ENCODE measurements at places on chromosomes 11 and 22.

DNA sequence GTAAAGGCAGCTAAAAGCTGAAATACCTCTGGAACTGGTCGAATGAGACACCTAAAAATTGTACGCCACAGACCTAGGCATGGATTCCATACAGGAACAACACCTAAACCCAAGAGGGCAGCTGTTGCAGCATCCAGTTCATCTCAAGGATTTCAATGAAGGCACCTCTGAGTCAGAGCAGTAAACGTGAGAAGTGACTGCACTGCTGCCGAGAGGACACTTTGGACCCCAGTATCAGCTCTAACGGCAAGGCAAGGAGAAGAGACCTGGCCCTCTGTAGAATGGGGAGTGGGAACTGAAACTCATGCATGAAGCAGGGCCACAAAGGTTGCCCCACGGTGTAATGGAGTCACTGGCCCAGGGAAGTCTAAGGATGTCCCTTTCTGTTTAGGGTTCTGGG, 23.9 kb downstream of the MAP6 start:
- DNase-seq = no peak

- DNase-seq = no peak
Measured at GRCh38 chr11:108743851-108744250, 79.0 kb downstream of the DDX10 start.

- DNase-seq = no peak
Measured at GRCh38 chr11:3896644-3897043, 41.2 kb downstream of the STIM1 start.

- no peak for DNase-seq
Measured at GRCh38 chr11:125463590-125464269, 32.3 kb downstream of the FEZ1 start.

DNA sequence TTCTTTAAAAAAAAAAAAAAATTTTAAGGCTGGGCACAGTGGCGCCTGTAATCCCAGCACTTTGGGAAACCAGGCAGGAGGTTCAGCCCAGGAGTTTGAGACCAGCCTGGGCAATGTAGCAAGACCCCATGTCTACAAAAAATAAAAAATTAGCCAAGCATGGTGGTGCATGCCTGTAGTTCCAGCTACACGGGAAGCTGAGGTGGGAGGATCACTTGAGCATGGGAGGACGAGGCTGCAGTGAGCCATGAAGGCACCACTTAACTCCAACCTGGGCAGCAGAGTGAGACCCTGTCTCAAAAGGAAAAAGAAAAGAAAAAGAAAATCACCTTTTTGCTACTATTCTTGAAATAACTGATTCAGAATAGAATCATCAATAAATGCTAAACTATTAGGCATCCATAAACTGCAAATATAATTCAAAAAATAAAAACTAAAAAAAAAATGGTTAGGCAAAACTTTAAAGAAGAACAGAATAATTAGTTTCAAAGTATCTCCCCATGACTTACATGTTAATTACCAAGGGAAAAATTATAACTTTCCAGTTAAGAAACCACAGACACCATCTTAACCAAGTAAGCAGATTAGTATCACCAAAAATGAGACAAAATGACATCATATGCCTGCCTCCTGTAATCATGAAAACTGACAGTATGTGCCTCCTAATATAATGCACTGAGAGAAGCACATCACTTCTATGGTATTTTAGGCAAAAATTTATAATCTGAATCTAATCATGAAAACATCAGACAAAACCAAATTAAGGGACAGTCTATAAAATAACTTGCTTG, 63.6 kb downstream of the DENND5A start:
- no peak for DNase-seq

GRCh38 chr11:103863497-103863896, 172.9 kb upstream of the DDI1 start:
- no peak for DNase-seq

GRCh38 chr11:11618973-11619435, 2.8 kb downstream of the GALNT18 start:
- DNase-seq = no peak

GRCh38 chr11:705646-706438, at the start of gene EPS8L2:
TSS of gene EPS8L2 (plus strand) at chr11:706231. CDS start at chr11:709408, 3,177 bp downstream.
- DNase-seq = no peak

- DNase-seq = no peak
Measured at GRCh38 chr22:36898690-36899089, 14.7 kb upstream of the CSF2RB start.

- no peak for DNase-seq
Measured at GRCh38 chr22:47605441-47605840, 843.0 kb downstream of the TBC1D22A start.

GRCh38 chr11:30992513-30992849, 377.1 kb downstream of the DCDC1 start:
- DNase-seq = no peak

DNA sequence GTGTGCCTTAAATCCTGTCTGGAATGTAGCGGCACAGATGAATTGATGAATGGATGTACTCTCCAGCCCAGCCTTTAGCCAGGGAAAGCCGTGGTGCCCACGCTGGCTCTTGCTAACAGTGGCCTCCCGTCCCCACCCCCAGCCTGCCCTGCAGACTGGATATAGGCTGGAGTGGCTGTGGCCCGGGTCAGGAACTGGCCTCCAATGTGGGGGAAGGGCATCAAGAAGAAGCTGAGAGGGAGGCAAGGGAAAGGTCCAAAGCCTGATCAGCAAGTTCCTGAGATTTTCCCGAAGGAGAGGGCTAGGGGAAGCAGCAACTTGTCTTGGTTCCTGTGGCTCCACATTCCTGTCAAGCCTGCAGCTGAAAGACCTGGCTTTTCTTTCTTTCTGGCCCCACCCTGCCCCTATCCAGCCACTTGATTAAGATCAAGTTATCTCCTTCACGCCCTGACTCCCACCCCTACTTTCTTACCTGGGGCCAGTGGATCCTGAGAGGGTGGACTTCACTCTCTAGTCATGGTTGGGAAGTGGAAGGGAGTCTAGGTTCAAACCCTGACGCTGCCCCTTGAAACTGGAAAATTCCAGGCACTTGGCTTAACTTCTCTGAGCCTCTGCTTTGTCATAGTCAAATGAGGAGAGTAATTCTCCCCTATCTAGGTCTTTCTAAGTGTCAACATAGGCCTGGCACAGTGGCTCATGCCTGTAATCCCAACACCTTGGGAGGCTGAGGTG, 11.0 kb upstream of the MICALL1 start:
- no peak for DNase-seq

GRCh38 chr11:88489030-88489429, 151.5 kb upstream of the CTSC start:
- no peak for DNase-seq

- no peak for DNase-seq
Measured at GRCh38 chr11:96744697-96745096, 354.9 kb downstream of the JRKL start.

DNA sequence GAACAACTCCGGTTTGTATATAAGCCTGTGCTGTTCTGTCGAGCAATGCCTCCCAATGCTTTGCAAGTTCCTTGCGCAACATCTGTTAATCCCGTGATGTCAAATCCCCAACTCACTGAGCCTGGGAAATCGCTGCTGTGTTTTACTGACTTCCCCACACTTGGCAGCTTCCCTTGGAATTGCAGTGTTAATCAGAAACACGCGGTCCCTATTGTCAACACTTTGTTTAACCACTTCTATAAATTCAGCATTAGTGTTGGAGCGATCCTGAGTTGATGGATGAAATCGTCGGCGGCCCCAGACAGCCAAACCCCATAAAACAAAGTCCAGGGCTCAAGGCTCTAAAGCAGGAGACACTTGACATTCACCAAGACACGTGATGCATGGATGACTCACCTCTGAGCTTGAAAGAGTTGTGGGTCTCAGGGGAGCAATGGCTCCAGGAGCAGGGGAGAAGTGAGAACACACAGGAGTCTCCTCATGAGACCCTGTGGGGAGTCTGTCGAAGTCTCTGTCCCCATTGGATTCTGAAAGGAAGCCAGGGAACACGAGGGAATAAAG, 555.3 kb downstream of the MIAT start:
- DNase-seq = no peak

GRCh38 chr11:65549096-65549495, 9.1 kb downstream of the LTBP3 start:
- DNase-seq = no peak

- DNase-seq = no peak
Measured at GRCh38 chr11:58075781-58076180, 45.0 kb downstream of the OR6Q1 start.

DNA sequence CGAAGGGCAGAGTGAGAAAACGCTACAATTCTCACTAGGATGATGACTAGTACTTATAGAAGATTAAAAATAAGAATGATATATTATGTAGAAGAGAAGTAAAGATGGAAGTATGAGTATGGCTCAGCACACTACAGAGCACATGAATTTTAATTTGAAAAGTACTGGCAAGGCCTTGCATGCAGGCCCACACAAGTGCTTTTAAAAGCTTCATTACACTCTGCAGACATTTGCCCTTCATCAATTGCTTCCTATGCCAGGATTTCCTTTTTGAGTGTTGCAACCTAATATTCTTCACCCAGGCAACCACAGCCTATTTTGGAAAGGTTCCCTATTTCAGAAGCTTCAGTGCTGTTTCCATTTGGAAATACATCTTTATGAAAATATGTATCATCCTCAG, 81.1 kb downstream of the LARGE2 start:
- DNase-seq = no peak

GRCh38 chr11:43376594-43376993, 17.9 kb downstream of the TTC17 start:
- DNase-seq = no peak

DNA sequence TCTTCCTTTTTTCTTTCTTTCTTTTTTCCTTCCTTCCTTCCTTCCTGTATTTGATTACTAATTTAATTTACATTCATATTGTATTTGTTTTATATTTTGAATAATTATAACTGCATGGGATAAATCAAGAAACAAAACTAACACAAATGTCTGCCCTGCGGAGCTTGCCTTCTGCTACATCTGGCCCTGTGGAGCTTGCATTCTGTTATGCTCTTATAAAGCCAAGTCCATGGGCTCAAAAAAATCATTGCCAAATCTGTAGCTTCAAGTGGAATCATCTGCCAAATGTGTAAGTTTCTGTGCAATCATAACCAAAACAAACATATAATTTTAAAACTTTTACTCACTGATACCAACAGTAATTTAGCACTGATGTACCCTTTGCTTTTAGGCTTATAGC, 8.0 kb upstream of the OR52J3 start:
- DNase-seq = no peak

GRCh38 chr11:119303227-119303718, 13.7 kb downstream of the MCAM start:
- DNase-seq = no peak

- no peak for DNase-seq
Measured at GRCh38 chr11:73018856-73019255, 123.3 kb downstream of the FCHSD2 start.

DNA sequence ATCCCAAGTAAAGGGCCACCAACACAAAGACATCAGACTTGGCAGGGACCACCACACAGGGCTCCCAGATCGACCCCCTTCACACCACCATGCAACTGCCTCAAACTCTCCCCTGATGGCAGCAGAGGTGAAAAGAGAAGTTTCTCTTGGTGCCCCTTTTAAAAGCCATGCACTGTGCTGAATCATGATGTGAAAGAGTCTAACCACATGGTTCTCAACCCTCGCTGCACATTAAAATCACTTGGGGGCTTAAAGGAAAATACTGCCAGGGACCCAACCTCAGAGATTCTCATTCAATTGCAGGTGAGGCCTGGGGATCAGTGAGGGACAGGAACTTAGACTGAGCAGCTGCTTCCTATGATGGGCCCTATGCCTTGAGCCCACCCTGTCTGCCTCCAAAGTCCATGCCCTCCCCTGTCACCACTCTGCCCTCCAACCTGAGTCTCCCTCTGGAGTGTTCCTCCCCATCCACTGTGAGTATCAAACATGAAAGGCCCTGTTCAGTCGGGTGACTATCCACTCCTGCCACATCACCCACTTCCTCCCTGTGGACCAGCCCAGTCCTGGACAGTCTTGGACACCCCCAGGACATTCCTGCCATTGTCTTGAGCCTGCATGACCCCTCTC, 40.8 kb downstream of the PLEKHA7 start:
- no peak for DNase-seq

GRCh38 chr11:125701858-125702621, 21.4 kb upstream of the ACRV1 start:
- DNase-seq = no peak

DNA sequence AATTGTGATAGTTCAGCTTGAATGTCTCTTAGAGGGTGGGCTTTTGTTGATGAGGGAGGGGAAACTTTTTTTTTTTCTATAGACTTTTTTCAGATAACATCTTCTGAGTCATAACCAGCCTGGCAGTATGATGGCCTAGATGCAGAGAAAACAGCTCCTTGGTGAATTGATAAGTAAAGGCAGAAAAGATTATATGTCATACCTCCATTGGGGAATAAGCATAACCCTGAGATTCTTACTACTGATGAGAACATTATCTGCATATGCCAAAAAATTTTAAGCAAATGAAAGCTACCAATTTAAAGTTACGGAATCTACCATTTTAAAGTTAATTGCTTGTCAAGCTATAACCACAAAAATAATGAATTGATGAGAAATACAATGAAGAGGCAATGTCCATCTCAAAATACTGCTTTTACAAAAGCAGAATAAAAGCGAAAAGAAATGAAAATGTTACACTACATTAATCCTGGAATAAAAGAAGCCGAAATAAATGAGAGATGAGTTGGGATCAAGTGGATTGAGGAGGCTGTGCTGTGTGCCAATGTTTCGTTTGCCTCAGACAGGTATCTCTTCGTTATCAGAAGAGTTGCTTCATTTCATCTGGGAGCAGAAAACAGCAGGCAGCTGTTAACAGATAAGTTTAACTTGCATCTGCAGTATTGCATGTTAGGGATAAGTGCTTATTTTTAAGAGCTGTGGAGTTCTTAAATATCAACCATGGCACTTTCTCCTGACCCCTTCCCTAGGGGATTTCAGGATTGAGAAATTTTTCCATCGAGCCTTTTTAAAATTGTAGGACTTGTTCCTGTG, 3.9 kb downstream of the MALAT1 start:
- DNase-seq = no peak

DNA sequence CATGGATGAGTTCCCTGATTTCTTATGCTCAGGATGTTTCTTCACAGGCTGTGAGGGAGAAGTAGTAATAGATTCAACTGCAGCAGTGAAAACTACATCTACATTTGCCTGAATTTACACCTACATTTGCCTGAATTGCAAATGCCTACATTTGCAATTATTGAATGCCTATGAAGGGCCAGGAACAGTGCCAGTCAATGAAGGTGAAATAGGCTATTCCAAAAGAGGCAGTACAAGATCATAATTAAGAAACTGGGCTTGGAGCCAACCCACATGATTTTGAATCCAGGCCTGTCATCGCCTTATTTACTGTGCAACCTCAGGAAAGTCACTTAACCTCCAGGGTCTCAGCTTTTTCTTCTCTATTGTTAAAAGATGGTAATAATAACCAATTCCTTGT, 1353.3 kb downstream of the FAM181B start:
- no peak for DNase-seq

GRCh38 chr11:99535819-99536218, 515.1 kb downstream of the CNTN5 start:
- no peak for DNase-seq
